ENCODE measurements at places on chromosomes 12 and 14.

- DNase-seq = no peak
Measured at GRCh38 chr12:52521568-52522266, 1.5 kb upstream of the KRT5 start.

- DNase-seq = peak; percentile 56
Measured at GRCh38 chr12:47808574-47809365, 10.9 kb downstream of the HDAC7 start.

DNA sequence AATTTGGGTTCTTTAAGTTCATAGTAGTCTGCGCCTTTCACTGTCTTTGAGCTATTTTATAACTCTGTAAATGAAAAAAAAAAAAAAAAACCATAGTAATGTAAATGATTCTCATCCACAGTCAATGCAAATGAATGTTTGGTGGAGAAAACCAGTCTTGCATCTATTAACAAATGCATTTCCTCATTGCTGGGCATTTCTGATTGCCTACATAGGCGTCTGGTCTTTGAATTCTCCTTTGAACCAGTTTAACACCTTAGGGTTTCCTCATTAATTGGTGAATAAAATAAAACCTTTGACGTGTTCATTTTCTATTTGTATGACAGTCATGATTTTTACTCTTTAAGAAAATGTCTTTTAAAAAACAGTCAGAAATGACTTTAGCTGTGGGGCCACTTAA, 114.8 kb downstream of the C12orf75 start:
- no peak for DNase-seq

GRCh38 chr14:102510616-102511520, 1.3 kb upstream of the ANKRD9 start:
- no peak for DNase-seq

DNA sequence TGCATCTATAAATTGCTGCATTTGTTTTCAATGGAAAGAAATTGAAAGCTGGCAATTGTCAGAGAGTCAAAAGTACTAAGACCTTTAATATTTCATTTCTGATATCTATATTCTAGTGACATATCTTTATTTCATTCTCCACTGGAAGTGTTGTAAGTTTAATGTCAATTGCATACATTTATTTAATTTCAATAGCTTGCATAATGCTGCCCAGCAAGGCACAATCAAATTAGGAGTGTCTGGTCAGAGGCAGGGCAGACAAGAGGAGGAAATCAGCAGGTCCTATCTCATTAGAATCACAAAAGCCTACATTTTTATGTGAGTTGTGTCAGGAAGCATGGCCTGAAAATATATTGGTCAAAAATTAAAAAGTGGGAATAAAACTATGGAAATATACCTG, 112.9 kb downstream of the TMEM132D start:
- no peak for DNase-seq

GRCh38 chr12:97398704-97399103, 63.9 kb upstream of the RMST start:
- no peak for DNase-seq

GRCh38 chr12:3644104-3644503, 108.8 kb downstream of the CRACR2A start:
- DNase-seq = no peak

DNA sequence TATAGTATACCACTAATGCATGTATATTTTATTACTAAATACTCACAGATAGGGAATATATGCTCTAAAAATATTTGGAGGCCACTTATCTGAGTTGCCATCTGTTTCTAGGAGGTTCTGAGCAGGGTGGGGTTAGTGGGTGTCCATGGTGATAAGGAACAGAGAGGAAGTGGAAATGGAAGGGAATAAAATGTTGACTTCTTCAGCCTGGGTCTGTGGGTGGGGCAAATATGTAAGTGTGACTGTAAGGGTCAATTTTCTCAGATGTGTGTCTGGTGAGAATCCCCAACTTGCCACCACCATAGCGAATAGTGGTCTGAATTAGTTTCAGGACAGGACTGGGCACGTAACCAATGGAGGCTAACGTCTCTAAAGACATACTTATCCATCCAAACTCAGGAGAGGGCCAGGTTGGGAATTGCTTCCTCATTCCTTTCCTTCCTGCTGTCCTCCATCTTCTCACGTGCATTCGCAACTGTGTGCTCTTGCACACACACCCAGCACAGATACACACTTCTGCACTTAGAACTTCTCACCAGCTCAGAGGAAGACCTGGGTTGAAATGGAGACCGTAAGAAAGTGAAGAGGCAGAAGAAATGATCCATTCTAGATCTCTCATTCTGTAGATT, 54.2 kb upstream of the GZMB start:
- DNase-seq = no peak

DNA sequence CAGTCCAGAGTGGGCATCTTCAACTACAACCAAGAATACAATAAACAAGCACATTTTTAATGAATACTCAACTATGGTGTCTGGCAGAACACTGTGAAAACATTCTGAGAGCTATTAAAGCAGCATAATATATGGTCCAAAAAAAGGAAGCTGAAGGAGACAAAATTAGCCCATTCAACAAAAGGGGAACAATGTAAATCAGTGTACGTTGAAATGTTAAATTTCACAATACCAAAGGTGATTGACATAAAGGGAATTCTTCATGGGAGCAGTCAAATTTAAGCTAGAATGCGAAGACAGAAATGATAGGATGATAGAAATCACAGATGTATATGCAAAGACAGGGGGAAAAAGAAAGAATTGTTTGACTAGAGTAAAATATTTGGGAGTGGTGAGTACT, 41.3 kb upstream of the SYCP3 start:
- DNase-seq = no peak

DNA sequence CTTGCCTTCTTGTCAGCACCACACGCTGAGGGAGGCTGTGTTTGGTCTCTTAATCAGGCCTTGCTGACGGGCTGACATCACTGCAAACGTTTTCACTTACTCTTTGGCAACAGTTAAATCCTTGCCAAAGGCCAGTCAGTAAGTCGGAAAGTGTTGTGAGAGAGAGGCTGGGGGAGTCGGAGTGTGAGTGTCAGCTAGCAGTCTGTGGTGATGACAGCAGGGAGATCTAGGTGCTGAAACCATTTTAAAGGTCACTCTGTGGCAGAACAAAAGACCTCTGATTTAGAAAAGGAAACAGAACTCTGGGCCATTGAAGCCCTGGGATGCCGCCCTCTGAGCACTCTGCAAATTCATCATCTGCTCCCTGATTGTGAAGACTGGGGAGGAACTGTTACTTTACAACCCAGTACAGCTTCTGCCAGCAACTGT, 143.5 kb downstream of the PAX9 start:
- DNase-seq = no peak

- DNase-seq = no peak
Measured at GRCh38 chr12:41514907-41515306, 326.8 kb downstream of the PDZRN4 start.

GRCh38 chr12:49819786-49820185, 8.4 kb downstream of the NCKAP5L start:
- DNase-seq = peak; percentile 21

All from HCEC 1CT (cell line).